Stimulated activated CD4-positive, alpha-beta T cell treated with anti-CD3 and anti-CD28 coated beads, Interleukin-4, amount 100 ng/mL, for 1 hour (primary cell): ENCODE measurements at places on chromosomes 3 and 15.

DNA sequence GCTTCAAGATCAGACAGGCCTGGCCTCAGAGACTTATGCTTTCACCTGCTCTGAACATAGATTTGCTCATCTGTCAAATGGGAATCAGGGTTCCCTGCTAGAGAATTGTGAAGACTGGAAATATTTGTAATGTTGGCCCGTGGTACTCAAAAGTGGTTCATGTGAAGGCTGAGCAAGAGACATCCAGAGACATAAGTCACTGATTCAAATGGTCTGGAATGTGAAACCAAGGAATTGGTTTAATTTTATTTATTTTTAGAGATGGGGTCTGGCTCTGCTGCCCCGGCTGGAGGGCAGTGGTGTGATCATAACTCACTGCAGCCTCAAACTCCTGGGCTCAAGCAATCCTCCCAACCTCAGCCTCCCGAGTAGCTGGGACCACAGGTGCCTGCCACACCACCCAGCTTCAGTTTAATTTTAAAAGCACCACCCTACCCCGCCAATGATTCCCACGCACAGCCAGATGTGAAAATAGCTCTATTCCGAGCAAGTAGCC is 60.1 kb downstream of the DAPK2 start:
- no peak for DNase-seq

DNA sequence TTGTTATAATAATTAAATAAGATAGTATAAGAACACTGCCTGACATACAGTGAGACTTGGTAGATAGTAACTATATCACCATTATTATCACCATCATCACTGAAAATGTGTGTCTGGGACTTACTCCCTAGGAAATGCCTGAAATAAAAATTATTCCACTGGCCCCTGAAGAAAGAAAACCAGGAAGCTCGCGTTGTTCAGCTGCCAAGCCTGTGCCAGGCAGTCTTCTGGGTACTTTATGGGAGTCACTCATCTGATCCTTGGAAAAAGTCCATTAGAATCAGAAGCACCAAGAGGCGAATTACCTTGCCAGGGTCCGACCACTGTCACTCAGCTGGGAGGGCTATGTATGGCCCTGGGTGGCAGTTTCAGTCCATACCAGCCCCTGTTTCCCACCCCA is 220.3 kb upstream of the TPM1 start:
- no peak for DNase-seq

- peak; percentile 23 for DNase-seq
These were observed 401.3 kb upstream of the CFAP20DC start for GRCh38 chr3:59450946-59451763.

GRCh38 chr15:32866454-32867312 is 148.9 kb downstream of the GREM1 start:
- no peak for DNase-seq

GRCh38 chr3:149678351-149678950 is 20.6 kb upstream of the WWTR1 start:
- no peak for DNase-seq

DNA sequence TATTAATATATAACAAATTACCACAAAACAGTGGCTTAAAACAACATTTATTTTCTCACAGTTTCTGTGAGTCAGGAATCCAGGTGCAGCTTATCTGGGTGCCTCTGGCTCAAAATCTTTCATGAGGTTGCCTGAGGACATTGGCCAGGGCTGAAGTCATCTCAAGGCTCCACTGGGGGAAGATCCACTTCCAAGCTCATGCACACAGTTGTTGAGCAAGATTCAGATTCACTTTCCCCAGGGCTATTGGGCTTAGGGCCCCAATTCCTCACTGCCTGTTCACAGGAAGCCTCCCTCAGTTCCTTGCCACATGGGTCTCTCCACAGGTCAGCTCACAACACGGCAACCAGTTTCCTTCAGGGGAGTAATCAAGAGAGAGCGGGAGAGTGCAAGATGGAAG is 35.0 kb downstream of the RFTN1 start:
- no peak for DNase-seq

GRCh38 chr3:141360888-141361598 is 7.3 kb upstream of the ZBTB38 start:
- no peak for DNase-seq

DNA sequence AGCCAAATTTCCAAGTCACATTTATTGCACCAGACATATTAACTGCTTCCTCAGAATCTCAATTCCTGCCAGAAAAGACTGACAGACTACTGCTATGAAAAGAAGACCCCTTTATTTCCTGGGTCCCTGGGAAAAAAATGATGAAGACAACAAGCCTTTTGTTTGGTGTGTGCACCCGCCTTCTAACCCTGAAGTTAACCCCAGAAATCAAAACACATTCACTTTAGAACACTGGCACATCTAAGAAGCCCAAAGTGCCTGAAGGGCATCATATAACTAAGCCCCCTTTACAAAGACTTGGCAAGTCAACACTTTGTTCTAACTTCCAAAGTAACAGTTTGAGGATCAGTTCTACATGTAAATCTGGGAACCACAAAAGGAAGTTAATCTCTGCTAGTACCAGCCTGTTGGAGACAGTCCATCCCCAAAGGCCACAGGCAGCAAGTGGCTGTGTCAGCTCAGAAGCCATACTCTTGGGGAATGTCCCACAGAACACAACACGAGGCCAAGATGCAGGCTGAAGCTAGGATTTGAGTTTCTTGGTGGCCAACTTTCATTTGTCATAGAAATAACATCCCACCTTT is 16.3 kb upstream of the ATP1B3 start:
- DNase-seq = no peak

GRCh38 chr3:184333700-184334099 is 3.7 kb upstream of the FAM131A start:
- DNase-seq = no peak

GRCh38 chr3:15204005-15204404 is 2.0 kb upstream of the CAPN7 start:
- no peak for DNase-seq

GRCh38 chr3:174869448-174869847 is 10.3 kb downstream of the NAALADL2 start:
- DNase-seq = no peak

GRCh38 chr3:10162185-10162584 is 2.5 kb upstream of the IRAK2 start:
- no peak for DNase-seq

- no peak for DNase-seq
These were observed 11.2 kb upstream of the COL8A1 start for GRCh38 chr3:99627062-99627826.

DNA sequence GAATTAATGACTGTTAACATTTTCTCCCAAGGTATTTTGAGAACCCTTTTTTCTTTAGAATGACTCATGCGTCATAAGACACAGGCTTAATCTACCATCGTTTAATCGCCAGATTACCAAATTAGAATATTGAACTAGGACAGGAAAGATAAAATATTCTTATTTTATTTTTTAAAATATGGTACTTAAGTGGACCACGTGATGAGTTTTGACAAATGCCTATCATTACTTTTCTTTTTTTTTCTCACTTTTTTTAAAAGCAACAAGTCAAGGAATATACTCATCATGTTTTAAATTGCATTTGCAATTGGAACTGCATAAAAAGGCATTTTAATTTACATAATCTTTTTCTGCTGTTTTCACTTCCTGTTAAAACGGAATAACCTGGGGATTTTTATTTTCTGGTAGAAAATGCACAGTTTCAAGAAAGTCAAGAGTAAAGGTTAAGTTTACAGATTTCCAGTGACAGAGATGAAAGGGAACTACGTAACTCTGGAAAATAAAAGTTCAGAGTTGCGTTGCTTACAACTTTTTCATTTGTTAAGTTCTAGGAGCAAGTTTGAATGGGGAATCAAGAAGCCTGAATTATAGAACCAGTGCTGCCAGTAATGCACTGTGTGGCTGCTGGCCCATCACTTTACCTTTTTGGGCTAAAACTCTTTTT is 23.6 kb downstream of the SIAH2 start:
- no peak for DNase-seq

DNA sequence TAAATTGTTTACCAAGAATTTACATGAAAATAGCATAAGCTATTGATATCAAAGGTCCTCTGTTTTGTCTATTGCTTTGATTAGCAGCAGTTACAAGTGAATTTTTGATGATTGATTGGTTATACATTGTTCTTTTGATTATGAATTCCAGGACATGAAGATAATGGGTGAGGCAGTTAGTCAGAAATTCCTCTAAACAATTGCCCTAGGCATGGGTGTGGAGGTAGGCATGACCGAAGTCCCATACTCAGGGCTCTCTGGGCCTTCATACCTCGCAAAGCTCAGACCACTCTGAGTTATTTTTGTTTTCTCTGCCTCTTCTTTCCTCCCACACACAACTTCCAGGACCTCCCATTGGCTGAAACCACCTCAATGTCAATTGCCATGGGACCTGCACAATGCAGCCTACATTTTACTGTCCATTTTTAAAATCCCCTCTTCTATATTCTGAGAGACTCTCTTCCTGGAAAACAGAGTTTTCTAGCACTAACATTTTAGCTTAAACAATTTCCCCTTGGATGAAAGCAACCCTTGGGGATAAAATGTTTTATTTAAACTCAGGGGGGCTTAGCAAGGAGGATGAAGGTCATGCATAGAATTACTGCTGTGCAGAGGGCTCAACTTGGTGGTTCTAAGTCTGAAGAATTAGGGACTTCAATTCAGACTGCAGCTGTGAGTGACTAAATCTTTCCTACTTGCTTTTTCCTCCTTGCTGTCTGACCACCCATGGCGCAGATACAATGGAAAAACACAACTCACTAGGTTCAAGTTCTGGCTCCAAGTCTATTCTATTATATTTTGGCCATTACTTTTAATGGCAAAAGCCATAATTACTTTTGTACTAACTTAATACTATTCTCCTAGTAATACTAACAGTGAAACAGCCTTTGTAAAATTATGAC is 594.8 kb downstream of the NTRK3 start:
- no peak for DNase-seq
